Central memory CD4-positive, alpha-beta T cell (primary cell): ENCODE measurements at places on chromosomes 5 and 9.
A peak's percentile ranks its signal among the peaks of the same experiment; 100 is the strongest.

GRCh38 chr5:4804691-4805360, 335.3 kb upstream of the ADAMTS16 start:
- DNase-seq, result no peak

DNA sequence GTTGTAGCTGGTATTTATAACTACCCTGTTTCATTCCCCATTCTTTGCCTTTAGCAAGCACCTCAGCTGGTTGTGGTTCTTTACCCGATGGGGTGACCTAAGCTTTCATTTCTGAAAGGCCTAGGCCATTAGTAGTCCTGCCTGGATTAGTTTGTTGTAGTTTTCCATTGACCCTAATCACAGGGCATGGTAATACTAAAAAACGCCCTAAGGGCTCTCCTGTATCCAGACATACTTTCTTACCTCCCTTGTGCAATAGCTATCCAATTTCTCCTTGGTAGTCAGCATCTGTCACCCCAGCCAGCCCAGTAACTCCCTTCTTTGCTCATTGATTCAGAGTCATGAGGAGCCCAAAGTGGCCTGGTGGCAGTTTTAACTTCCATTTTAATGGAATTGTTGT, 24.0 kb downstream of the TMOD1 start:
- DNase-seq, result no peak

GRCh38 chr5:181188700-181189362, 16.2 kb downstream of the TRIM7 start:
- DNase-seq, result peak; percentile 81

DNA sequence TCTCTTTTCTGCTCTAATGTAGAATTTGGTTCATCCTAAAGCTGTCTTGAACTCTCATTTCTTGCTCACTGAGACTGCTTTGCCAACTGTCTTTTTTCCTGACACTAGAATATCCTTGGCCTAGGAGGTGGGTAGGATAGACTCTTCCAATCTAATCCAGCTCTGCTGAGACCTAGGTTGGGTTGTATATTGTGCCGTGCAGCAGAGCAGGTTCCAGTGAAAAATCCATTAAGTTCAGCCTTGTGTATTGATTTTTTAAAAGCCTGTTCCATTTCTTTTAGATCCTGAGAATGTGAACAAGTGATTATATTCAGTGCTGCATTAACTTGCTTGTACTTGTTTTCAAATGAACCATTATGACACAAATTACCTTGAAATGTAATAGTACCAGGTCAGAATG, 539.6 kb downstream of the LRRC70 start:
- DNase-seq, result no peak

GRCh38 chr5:74400067-74400466, 240.5 kb downstream of the ENC1 start:
- DNase-seq, result no peak

DNA sequence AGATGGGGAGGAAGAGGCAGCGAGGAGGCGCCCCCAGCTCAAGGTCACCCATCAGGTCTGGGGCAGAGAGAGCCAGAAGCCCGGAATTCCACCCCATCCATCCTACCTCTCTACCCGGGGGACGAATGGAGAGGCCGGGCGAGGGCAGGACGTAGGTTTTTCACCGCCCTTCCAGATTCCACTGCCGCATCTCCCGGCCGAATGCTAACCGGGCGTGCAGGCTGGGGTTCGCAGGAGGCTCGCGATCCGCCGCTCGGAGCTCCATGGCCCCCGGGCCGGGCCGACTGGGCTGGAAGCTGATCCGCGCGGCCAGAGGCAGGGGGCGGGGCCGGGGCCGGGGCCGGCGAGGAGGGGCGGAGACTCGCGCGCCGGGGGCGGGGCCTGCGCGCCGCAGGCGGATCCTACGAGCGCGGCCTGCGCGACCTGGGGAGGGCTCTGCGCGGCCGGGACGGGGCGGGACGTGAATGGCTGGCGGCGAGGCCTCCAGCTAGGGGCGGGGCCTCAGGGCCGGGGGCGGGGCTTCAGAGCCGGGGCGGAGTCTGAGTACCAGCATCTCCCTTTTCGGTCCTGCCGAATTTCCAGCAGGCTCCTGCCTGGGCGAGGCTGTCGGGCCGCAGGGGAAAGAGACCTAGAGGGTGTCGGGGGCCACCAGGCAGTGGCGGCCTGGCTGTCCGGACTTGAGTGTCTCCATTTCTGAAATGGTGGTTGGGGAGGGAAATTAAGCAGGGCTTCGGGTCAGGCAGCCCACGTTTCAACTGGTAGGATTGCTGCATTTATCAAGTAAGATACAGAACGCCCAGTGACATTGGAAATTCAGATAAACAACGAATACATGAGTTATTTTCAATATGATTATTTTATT, at the start of gene ST6GALNAC4:
Gene ST6GALNAC4 (minus strand): TSS at position 322 of the 862 bp plus-strand sequence. CDS start 622 bp downstream, outside the sequence.
- peak; percentile 88 for DNase-seq

GRCh38 chr9:18834740-18835361, 198.2 kb downstream of the SAXO1 start:
- DNase-seq, result no peak

GRCh38 chr5:32076699-32077695, 97.1 kb downstream of the GOLPH3 start:
- peak; percentile 17 for DNase-seq

DNA sequence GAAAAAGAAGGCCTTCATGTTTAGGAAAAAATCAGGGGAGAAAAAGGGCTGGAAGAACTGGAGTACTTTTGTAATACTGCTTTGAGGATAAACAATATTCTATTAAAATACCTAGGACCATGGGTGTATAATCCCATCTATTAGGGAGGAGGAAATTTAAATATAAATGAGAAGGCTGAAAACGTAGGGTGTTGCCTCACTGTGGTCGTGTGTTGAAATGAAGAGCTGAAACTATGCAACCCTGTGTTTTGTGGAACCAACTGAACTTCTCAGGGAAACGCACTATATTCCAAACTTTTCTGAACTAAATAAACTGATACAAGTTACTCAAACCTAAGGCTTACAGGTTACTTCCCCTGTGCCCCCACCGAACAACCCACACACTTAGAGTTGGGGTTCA, 4.5 kb upstream of the CNTLN start:
- DNase-seq, result no peak

DNA sequence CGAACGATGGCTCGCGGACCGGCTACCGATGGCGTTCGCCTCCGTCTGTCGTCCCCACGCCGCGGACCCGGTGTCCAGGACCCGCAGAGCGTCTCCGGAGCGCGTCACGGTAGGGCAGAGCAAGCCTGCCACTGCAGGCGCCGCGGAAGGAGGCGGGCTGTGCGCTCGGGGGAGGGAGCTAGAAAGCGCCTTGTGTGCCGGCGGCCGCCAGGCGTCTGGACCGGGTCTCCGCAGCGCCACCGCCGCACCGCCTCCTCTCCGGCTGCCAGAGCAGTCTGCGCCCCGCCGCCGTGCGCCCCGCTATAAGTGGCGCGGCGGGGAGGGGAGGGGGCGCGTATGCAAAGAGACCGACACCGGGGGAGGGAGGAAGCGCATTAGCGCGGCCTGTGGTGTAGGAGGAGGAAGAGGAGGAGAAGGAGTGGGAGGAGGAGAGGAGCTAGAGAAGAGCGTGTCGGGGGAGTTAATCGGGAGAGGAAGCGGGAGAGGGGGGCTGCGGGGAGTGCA, at the start of gene ENC1:
Gene ENC1 (minus strand): TSS at position 279 of the 504 bp plus-strand sequence. CDS start 4,243 bp downstream, outside the sequence.
- DNase-seq, result peak; percentile 64

GRCh38 chr5:16665601-16666000, 48.8 kb upstream of the RETREG1 start:
- no peak for DNase-seq

DNA sequence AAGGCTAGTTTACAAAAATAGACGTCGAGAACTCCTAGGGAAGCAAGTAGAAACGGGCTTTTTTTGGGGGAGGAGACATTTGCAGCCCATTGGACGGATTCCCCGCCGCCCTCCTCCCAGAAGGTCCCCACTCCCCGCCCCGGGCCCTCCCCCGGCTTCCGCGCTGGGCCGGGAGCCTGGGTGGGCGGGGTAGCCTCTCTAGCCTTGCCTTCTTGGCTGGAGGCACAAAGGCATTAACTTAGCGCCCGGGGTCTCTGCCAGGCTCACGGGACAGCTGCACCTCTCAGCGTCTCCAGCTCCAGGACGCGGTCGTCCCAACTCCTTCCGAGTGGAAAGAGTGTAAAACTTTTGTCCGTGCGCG, at the start of gene DMRTA1:
Gene DMRTA1 (plus strand): TSS at position 236 of the 361 bp plus-strand sequence. CDS start 242 bp downstream, outside the sequence.
- DNase-seq, result no peak

DNA sequence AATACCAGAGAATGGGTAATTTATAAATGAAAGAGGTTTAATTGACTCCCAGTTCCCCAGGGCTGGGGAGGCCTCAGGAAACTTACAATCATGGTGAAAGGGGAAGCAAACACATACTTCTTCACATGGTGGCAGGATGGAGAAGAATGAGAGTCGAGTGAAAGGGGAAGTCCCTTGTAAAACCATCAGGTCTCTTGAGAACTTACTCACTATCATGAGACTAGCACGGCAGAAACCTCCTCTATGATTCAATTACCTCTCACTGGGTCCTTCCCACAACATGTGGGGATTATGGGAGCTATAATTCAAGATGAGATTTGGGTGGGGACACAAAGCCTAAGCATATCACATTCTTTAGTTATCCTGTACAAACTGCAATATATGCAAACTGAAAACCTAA, 609.4 kb downstream of the MTRR start:
- no peak for DNase-seq

DNA sequence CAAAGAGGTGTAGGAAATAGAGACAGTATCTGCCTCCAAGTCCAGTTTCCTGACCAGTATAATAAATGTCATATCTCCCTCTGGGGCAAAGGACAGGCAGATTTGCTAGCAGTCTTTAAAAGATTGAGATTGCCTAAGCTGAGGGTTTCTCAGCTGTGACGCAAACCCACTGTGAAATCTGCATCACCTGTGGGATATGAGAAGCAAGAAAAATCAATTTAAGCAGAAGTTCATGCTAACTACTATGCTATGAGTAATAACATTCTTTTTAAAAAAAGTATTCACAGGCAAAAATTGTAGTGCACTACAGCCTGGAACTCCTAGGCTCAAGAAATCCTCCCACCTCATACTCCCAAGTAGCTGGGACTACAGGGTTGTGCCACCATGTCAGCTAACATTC, 168.1 kb upstream of the POC5 start:
- no peak for DNase-seq

- no peak for DNase-seq
These were observed 141.5 kb downstream of the GABRG2 start for GRCh38 chr5:162209005-162209605.

DNA sequence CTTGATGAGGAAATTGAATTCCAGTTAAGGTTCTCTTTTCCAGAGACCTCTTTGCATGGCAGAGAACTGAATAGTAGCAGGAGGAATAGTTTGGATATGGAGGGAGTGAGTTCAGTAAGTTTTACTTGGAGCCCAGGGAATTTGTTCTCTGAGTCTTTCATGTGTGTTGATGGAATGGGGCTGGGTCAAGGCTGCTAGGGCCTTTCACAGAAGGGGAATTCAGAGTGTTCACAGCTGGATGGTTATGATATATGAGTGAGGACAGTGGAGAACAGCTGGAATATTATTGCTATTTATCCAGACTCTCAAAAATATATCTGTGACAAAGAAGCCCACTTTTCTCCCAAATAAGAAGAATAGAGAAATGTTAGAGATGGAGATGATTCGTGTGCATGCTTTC, 372.8 kb downstream of the PLK2 start:
- no peak for DNase-seq

GRCh38 chr9:15873573-15874177, 320.8 kb downstream of the CCDC171 start:
- DNase-seq, result no peak

DNA sequence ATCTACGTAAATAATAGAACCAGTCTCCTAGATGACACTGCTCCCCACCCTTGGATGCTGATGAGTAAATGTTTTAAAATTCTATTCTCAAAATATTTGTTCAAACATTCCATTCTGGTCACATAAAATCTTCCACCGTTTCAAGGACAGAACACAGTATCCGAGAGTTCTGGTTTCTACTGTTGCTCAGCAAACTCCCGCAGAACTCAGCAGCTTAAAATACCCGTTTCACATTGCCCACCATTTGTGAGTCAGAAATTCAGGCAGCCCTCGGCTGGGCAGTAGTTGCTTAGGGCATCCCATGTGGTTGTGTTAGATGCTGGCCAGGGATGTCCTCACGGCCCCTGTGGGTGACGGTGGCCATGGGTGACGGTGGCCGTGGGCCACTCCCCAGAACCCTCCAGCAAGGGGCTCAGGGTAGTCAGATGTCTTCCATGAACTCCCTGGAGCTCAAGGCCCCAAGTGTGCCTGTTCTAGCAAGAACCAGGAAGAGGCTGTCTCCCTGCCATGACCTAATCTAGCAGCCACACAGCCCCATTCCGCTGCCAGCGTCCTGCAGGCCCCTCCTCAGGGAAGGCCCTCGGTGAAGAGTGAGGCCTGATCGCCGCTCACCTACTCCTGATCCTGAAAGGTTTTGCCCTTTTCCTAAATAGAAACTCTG, 17.4 kb downstream of the MGAT1 start:
- no peak for DNase-seq

GRCh38 chr9:93261735-93262523, 78.0 kb downstream of the WNK2 start:
- DNase-seq, result no peak

DNA sequence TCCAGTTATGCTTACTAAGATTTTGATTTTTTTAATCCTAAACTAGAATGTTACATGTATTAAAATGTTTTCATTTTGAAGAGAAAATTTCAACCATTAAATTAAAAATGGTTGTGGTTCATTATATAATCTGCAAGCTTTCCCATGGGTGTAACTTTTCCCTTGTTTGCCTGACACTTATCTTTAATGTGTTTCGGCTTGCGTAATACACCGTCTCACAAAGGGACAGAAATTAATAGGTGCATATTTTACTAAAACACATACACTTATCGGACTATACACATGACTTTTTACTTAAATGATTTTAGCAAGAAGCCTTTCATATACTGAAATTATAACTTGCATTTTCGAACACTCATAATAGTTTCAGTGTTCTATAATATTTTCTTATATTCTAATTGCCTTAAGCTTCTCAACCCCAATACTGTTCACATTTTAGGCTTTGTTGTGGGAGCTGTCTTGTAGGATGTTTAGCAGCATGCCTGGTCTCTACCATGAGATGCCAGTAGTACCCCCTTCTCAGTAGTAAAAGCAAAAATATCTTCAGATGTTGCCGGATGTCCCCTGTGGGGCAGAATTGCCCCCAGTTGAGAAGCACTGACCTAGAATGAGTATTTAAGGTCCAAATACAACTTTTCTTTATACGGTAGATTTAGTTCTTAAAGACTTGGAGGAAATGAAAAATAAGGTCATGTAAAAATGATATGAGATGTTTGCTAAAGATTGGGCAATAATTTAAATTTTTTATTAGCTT, 28.6 kb downstream of the UGCG start:
- no peak for DNase-seq

GRCh38 chr9:70802206-70802605, 319.2 kb downstream of the TRPM3 start:
- DNase-seq, result no peak

- no peak for DNase-seq
These were observed 16.1 kb downstream of the B4GALT1 start for GRCh38 chr9:33151007-33151557.

DNA sequence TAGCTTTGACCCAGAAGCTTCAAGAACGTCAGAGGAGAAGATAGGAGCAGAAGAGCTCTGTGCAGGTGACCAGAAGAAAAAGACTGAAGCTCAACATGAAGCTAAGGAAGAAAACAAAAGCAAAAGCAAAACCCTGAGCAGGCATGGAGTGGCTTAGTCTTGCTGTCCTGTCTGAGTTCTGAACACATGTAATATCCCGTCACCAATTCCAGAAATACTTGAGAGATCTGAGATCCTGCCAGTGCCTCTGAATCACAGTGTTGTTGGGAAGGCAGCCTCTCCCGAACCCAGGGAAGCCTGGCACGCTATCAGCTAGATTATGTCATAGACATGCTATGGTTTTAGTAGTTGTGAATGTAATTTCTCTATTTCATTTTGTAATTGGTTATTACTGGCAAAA, 235.7 kb downstream of the ICE1 start:
- DNase-seq, result no peak

- no peak for DNase-seq
These were observed 26.7 kb upstream of the AOPEP start for GRCh38 chr9:94699715-94700373.

GRCh38 chr9:134515026-134515821, 126.4 kb upstream of the COL5A1 start:
- DNase-seq, result no peak
